ENCODE measurements at places on chromosomes 6 and 20.

GRCh38 chr6:39590871-39591393 lies 134.3 kb downstream of the KIF6 start:
- no peak for DNase-seq

GRCh38 chr20:35669221-35669620 lies 4.5 kb upstream of the CPNE1 start:
- no peak for DNase-seq

- DNase-seq, result no peak
Measured at GRCh38 chr20:44601236-44601671, 18.9 kb downstream of the PKIG start.

GRCh38 chr20:57256205-57256604 lies 10.2 kb downstream of the BMP7 start:
- no peak for DNase-seq

DNA sequence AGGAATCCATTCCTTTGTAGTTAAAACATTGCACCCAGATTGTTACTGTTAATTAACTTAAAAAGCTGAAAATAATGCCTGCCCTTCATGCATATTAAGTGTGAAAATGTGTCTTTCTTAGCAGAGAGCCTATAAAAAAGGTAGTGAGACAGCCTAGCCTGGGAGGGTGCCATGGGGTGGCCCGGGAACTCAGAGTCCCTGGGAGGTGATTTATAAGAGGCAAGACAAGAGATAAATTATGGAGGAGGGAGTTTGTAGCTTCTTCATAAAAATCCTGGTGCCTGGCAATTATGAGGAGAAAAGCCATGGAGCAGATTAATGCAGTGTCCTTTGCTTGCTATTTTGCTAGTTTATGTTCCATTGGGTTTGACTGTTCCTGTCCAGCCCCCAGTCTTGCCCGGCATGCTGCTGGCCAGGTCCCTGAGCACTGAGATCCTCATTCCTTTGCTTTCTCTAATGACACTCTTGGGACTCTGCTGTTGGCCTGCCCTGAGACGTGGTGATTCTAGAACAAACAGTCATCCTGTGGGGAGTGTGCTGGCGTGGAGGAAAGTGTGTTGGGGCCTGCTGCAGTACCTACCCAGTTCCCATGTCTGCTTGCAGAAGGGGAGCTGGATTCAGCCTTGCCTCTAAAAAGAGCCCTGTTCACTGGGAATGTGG lies 4.2 kb downstream of the MLN start:
- no peak for DNase-seq

Data from activated T-cell treated with anti-CD3 and anti-CD28 coated beads for 4 hours (primary cell).